ENCODE measurements at places on chromosomes 4 and X.

GRCh38 chr4:154590329-154591006 is at the start of gene FGA:
FGA (minus strand) TSS chr4:154590742; CDS start chr4:154590687, 55 bp downstream.
- no peak for DNase-seq

GRCh38 chr4:164955107-164955805 is 22.2 kb downstream of the TRIM61 start:
- no peak for DNase-seq

GRCh38 chrX:10636337-10636736 is 16.0 kb upstream of the MID1 start:
- no peak for DNase-seq

- DNase-seq = no peak
Observed at GRCh38 chrX:129622757-129623301, 31.9 kb downstream of the APLN start.

GRCh38 chrX:3449287-3449686 is 102.8 kb upstream of the MXRA5 start:
- DNase-seq = no peak

- no peak for DNase-seq
Observed at GRCh38 chr4:147958057-147958456, 226.2 kb downstream of the ARHGAP10 start.

DNA sequence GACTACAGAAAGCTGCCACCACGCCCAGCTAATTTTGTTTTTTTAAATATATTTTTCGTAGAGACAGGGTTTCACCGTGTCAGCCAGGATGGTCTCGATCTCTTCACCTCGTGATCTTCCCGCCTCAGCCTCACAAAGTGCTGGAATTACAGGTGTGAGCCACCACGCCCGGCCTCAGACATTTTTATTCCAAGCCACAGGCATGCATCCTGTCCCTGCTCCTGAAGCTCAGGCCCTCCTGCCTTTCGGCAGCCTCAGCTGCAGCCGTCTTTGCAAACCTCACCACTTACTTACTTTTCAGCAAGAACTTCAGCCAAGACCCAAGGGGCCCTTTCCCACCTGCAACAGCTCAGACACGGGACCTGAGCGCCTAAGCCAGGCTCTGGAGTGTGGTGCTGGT is 26.0 kb downstream of the FAM53A start:
- no peak for DNase-seq

Measured in KG1 (cell line).